ENCODE measurements at places on chromosomes 12 and 14.

DNA sequence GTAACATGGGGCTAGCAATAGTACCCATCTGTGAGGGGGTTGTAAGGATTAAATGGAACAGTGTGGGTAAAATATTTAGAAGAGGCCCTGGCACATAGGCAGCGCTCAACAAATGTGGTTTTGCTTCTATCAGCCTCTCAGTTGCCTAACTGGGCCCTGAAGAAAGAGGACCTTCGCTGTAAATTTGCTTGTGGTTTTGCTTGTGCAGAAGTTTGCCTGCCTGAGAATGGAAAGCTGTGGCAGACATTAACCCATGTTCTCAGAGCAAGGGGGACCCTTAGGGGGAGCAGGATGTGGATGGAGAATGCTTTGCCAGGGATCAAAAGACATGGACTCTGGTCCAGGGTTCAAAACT, 160.1 kb downstream of the BRMS1L start:
- DNase-seq = no peak
- H3K27ac ChIP-seq = no peak overlapping the region
- H3K27me3 ChIP-seq = no peaks in the 10 kb centered on the region
- no peaks in the 10 kb centered on the region for H3K36me3 ChIP-seq
- no peak overlapping the region for H3K4me3 ChIP-seq

DNA sequence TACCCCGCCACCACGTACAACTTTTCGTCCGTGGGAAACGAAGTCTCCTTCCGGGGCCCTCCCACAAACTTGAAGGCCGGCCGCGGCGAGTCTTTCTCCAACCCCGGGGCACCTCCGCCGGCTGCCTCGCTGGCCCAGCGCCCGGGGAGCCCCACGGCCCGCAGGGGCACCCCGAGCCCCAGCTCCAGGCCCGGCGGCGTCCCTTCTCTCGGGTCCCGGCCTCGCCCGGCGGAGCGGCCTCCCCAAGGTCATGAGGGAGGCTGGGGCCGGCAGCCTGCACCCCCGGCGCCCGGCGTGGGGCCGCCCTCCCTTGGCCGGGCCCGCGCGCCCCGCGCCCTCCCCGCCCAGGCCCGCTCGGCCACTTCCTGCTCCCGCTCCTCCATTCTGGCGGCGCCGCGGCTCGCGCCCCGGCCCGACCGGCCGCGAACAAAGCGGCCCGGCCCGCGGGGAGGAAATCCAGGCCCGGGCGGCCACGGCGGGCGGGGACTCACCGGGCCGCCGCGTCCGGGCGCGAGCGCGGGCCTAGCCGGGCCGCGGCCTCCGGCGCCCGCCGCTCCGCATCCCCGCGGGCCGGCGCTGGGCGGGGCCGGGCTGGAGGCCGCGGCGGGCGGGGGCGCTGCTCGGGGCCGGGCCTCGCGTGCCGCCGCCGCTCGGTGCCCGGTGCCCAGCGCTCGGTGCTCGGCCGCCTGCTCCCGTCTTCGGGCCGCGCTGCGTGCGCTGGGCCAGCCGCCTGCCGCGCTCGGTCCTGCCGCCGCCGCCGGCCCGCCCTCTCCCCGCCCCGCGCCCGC, at the start of gene AKT1:
Gene AKT1 (minus strand): TSS at position 756 of the 788 bp plus-strand sequence. CDS start 3,105 bp downstream, outside the sequence.
- DNase-seq = no peak
- no peaks in the 10 kb centered on the region for H3K27me3 ChIP-seq
- peak within 1 kb of the TSS; percentile 75 for H3K27ac ChIP-seq
- H3K4me3 ChIP-seq = peak within 1 kb of the TSS; percentile 62
- peaks cover 22% of the 10 kb centered on the region for H3K36me3 ChIP-seq

- H3K4me1 ChIP-seq = no peaks in the 10 kb centered on the region
- no peak overlapping the region for H3K4me3 ChIP-seq
- no peaks in the 10 kb centered on the region for H3K27me3 ChIP-seq
- no peak overlapping the region for H3K27ac ChIP-seq
- H3K36me3 ChIP-seq = no peaks in the 10 kb centered on the region
These were observed 321.8 kb downstream of the SNAPC1 start for GRCh38 chr14:62084020-62084419.

GRCh38 chr12:39867631-39868327, 238.1 kb downstream of the SLC2A13 start:
- no peaks in the 10 kb centered on the region for H3K27me3 ChIP-seq
- H3K4me1 ChIP-seq = no peaks in the 10 kb centered on the region
- H3K4me3 ChIP-seq = no peak overlapping the region
- no peak for DNase-seq
- no peak overlapping the region for H3K27ac ChIP-seq

DNA sequence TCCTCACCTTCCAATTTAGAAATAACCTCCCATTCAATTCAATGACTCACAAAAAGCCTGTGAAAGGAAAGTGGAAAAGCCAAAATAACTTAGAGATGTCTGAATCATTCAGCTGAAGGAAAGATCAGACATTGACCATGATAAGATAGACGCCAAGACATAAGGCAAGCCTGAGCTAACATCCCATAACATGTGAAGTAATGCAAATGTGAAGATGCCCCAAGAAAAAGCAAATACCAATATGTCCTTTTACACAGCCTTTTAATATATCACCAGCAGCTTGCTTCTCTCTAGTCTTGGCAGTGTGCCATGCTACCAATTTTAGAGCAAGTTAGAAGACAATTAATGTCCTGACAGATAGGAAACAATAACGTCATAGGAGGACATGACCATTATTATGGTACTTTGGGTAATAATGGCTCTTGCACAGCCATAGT, 2.4 kb upstream of the NUMB start:
- H3K4me1 ChIP-seq = peaks cover 13% of the 10 kb centered on the region
- no peak overlapping the region for H3K27ac ChIP-seq
- H3K27me3 ChIP-seq = no peaks in the 10 kb centered on the region
- no peak for DNase-seq

DNA sequence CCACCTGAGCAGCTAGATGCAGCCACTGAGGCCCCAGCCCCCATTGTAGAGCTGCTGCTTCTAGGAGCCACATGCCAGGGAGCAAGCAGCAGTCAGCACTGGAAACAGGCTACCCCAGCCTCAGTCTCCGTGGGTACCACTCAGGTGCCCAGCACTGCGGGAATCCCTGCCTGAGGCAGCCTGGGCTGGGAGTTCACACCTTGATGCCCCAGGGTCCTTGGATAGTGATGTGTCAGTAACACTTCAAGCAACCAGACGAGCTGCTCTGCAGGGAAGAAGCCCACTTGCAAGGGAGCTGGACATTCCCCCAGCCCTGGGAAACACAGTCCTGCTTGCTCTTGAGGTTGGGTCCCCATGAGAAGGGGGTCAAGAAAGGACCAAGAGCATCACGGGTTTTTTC, 90.7 kb downstream of the ZFP36L1 start:
- no peak for DNase-seq
- no peaks in the 10 kb centered on the region for H3K4me1 ChIP-seq
- no peaks in the 10 kb centered on the region for H3K27me3 ChIP-seq

- H3K4me1 ChIP-seq = no peaks in the 10 kb centered on the region
- H3K4me3 ChIP-seq = no peak overlapping the region
- no peaks in the 10 kb centered on the region for H3K27me3 ChIP-seq
- H3K36me3 ChIP-seq = no peaks in the 10 kb centered on the region
- no peak overlapping the region for H3K27ac ChIP-seq
These were observed 236.2 kb downstream of the AKAP6 start for GRCh38 chr14:32565256-32565655.

GRCh38 chr14:22531451-22532344, 57.3 kb downstream of the DAD1 start:
- DNase-seq = no peak
- peaks cover 53% of the 10 kb centered on the region for H3K36me3 ChIP-seq
- H3K27ac ChIP-seq = peak overlapping the region; percentile 90
- peaks cover 77% of the 10 kb centered on the region for H3K4me1 ChIP-seq

GRCh38 chr12:106774808-106775524, 484 bp downstream of the RIC8B start:
- no peaks in the 10 kb centered on the region for H3K4me1 ChIP-seq
- H3K27ac ChIP-seq = peak overlapping the region; percentile 88

- H3K36me3 ChIP-seq = peaks cover 80% of the 10 kb centered on the region
- no peak for DNase-seq
- H3K27ac ChIP-seq = no peak overlapping the region
- no peaks in the 10 kb centered on the region for H3K27me3 ChIP-seq
- H3K4me1 ChIP-seq = no peaks in the 10 kb centered on the region
These were observed 20.9 kb downstream of the HIP1R start for GRCh38 chr12:122855928-122856831.

DNA sequence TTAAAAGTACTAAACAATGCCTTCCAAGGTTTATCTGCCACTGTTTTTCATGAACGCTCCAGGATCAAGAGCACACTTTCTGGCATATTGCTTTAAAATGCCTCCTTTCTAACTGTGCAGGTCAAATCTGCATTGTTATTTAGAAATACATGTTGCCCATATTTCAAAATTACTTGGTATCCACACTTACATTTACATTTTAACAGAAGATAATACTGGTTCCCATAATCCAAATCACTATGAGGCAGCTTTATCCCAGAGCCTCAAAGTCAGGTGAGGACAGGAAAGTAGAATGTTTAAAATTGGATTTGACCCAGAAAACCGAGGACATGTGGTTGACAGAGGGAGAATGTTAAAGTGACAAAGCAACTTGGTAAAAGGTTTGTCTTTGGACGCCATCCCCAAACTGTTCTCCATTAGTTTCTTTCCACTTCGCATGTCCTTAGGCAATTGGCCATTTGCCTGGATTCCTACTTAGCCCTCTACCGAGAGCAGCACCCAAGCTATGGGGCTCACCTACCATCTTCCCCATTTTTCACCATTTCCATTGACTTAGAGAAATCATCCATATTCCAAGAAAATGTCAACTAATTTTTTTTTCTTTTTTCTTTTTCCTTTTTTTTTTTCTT, 353.0 kb downstream of the PAWR start:
- no peaks in the 10 kb centered on the region for H3K27me3 ChIP-seq
- no peak overlapping the region for H3K27ac ChIP-seq
- no peaks in the 10 kb centered on the region for H3K36me3 ChIP-seq
- no peak overlapping the region for H3K4me3 ChIP-seq
- DNase-seq = no peak

GRCh38 chr14:24411443-24412389, 12.9 kb downstream of the NYNRIN start:
- H3K27me3 ChIP-seq = no peaks in the 10 kb centered on the region
- H3K36me3 ChIP-seq = no peaks in the 10 kb centered on the region
- DNase-seq = no peak
- no peak overlapping the region for H3K4me3 ChIP-seq

DNA sequence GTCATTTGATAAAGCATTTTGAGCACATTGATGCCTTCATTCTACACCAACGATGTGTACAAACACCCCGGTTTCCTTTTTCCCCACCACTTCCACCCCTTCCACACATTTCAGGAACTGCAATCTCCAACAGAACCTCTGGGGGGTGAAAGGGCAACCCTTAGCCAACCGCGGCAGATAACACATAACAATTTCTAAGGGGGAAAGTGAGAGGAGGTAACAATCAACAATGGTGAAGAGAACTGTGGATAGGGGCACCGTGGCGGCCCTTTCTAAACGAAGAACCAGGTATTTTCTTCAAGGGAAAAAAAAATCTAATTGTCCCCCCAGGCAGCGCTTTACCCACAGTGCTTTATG, 1.1 kb downstream of the KITLG start:
- H3K27ac ChIP-seq = no peak overlapping the region
- H3K4me1 ChIP-seq = no peaks in the 10 kb centered on the region
- DNase-seq = no peak
- no peaks in the 10 kb centered on the region for H3K27me3 ChIP-seq

DNA sequence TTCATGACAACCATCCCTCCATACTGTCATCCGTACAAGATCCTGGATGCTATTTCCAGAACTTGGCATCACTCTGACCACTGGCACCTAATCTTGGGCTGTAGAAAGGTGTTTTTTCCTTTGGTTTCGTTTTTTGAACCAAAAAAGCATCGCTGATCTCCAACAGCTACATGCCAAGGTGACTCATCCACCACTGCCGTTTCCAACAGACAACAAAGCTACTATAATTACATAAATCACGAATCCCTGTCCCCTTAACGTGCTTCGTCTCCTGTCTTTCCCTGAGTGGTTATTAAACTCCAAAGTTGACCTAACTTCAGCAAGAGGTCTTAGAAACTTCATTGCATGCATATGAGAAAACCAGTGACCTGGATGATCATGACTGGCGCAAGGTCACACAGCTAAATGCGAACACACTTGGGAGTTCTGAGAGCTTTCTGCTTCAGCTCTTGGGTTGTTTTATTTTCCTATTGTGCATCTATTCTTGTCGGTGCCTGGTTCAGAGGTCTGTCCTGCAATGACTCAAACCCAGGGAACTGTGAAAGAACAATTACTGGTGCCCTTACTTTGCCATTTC, 99.9 kb downstream of the PPM1H start:
- no peak overlapping the region for H3K27ac ChIP-seq
- H3K27me3 ChIP-seq = no peaks in the 10 kb centered on the region
- H3K4me3 ChIP-seq = no peak overlapping the region

DNA sequence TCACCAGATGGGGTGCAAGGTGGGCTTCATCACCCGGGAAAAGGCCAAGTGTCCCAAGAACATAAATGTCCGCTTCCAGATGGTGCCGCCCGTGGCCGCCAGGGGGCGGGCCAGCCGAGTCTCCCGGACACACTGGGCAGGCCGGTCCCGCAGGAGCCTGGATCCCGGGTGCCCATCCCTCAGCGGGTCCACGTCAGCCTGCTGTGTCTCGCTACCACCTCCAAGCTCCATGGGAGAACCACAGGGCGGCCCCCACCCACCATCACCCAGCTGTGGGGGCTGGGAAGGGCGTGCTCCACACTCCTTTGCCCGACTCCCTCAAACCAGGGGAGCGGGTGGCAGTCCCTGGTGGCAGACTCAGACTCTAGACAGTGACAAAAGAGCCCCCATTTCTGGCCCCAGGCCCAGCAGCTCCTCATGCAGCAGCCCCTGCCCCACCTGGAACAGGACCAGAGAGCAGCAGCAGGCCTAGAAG, 22.0 kb upstream of the NUDT14 start:
- no peak overlapping the region for H3K27ac ChIP-seq
- no peaks in the 10 kb centered on the region for H3K36me3 ChIP-seq
- DNase-seq = no peak
- no peak overlapping the region for H3K4me3 ChIP-seq
- H3K27me3 ChIP-seq = peaks cover 2% of the 10 kb centered on the region
- H3K4me1 ChIP-seq = peaks cover 18% of the 10 kb centered on the region

GRCh38 chr12:42144158-42144407, 591 bp downstream of the GXYLT1 start:
- peaks cover 7% of the 10 kb centered on the region for H3K4me1 ChIP-seq
- DNase-seq = no peak
- H3K27me3 ChIP-seq = no peaks in the 10 kb centered on the region
- peaks cover 5% of the 10 kb centered on the region for H3K36me3 ChIP-seq

DNA sequence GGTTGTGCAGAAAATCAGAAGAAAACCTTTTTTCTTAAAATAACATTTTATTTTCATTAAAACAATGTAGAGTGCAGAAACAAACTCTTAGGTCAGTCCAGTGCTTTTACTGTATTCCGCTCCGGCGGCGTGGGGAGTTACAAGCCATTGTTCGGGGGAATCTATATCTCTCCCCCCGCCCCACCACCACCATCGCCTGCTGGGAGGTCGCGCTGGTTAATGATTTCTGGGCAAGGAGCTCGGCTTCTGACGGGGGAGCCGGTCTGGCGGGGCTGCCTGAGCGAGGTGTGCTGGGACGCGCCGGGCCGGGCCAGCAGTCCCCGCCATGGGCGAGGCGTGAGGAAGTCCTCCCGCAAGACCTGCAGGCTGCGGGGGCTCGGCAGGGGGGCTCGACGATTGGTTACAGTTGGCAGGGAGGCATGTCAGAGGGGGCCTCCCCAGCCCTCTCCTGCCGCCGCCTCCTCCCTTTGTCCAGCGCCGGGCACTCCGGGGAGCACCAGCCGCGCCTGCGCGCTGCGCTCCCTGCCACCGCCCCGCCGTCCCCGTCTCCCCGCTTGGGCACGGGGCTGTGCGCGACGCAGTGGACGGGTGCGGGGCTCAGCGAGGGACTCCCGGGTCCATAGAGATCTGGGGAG, 1.0 kb upstream of the DUSP6 start:
- peak overlapping the region; percentile 68 for H3K4me3 ChIP-seq
- peaks cover 25% of the 10 kb centered on the region for H3K4me1 ChIP-seq
- H3K27ac ChIP-seq = peak overlapping the region; percentile 45
